A549 treated with dexamethasone at 1 μM for 4 hours (cell line): ENCODE measurements at places on chromosomes 2 and 18. TPM values are rescaled to one million over a fixed set of nuclear protein-coding genes. Genes with fewer than 3 reads are reported as not detected.

Gene CRACDL
- 2.7 to 6.0 TPM (median 4.7 TPM) in 5 replicates for total RNA-seq

Gene ALPI
- 0.02 to 0.05 TPM (median 0.04 TPM) in 3 of 5 replicates, not detected in the others for total RNA-seq

Gene NTSR2
- total RNA-seq, result not detected in 5 replicates

Gene PLEK
- total RNA-seq, result not detected in 5 replicates

Gene CACNB4
- 0.14 to 0.36 TPM (median 0.19 TPM) in 5 replicates for total RNA-seq

Gene DSC2
- 0.64 to 1.1 TPM (median 1.0 TPM) in 5 replicates for total RNA-seq

Gene TDRD15
- not detected in 5 replicates for total RNA-seq

Gene AP1S3
- total RNA-seq, result 28.0 to 40.5 TPM (median 36.0 TPM) in 5 replicates

Gene IL1B
- total RNA-seq, result 0.11 to 0.27 TPM (median 0.16 TPM) in 4 of 5 replicates, not detected in the other

Gene PRSS56
- 0.08 to 0.16 TPM (median 0.12 TPM) in 4 of 5 replicates, not detected in the other for total RNA-seq

Gene GATA6
- 0.86 to 1.8 TPM (median 1.5 TPM) in 5 replicates for total RNA-seq

Gene IL36A
- not detected in 5 replicates for total RNA-seq

Gene CRYGB
- total RNA-seq, result not detected in 5 replicates

Gene HOXD9
- total RNA-seq, result 0.82 to 1.4 TPM (median 0.93 TPM) in 5 replicates

Gene VWA3B
- 0.12 to 0.24 TPM (median 0.19 TPM) in 3 of 5 replicates, not detected in the others for total RNA-seq

Gene RTKN
- 14.2 to 25.4 TPM (median 23.2 TPM) in 5 replicates for total RNA-seq

Gene ALPP
- total RNA-seq, result 14.4 to 22.1 TPM (median 20.3 TPM) in 5 replicates

Gene ARHGAP25
- total RNA-seq, result 0.11 to 0.47 TPM (median 0.37 TPM) in 5 replicates

Gene LIMS1
- total RNA-seq, result 44.6 to 80.9 TPM (median 68.5 TPM) in 5 replicates

Gene ALK
- total RNA-seq, result 0.02 to 0.04 TPM in 2 of 5 replicates, not detected in the others
